ENCODE measurements at places on chromosomes 16 and 17. TPM values are rescaled to one million over a fixed set of nuclear protein-coding genes. Genes with fewer than 3 reads are reported as not detected.

Gene TP53I13
- total RNA-seq = 72.2 TPM

Gene TBC1D3H
- not detected for total RNA-seq

Gene AOC2
- total RNA-seq = 0.69 TPM

Gene CCL17
- total RNA-seq = not detected

Gene KCNH4
- not detected for total RNA-seq

Gene TNK1
- total RNA-seq = 1.2 TPM

Gene QRICH2
- 4.8 TPM for total RNA-seq

Gene LGALS9B
- total RNA-seq = not detected

Gene CES5A
- not detected for total RNA-seq

Gene LITAFD
- total RNA-seq = not detected

Gene FOXC2
- total RNA-seq = 4.4 TPM

Gene CTCF
- total RNA-seq = 13.4 TPM

Gene LDHD
- 1.8 TPM for total RNA-seq

Gene ADORA2B
- 18.4 TPM for total RNA-seq

Gene CTRB2
- not detected for total RNA-seq

Gene RTN4RL1
- 0.05 TPM for total RNA-seq

Gene RNF227
- 5.1 TPM for total RNA-seq
